Dermis microvascular lymphatic vessel endothelial cell (primary cell): ENCODE measurements at places on chromosomes 7 and 10. TPM values are rescaled to one million over a fixed set of nuclear protein-coding genes. Genes with fewer than 3 reads are reported as not detected.

- DNase-seq: no peak
These were observed 2.5 kb downstream of the HOXA13 start for GRCh38 chr7:27197137-27198042.

DNA sequence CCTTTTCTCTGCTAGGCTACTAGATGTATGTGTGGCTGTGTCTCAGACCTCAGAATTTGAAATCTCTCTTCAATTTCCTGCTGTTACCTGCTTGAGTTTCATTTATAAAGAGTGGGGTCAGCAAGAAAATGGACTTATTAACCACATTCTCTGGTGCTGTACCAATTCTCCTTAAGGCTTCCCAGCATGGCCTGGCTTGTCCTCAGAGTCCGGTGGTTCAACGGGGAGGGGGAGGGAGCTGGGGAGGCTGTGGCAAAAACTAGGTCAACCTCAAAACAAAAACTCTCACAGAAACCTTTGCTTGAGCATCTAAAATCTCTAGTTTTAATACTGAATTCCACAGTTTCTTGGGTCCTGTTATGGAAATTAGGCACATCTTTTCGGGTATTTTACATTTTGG, 389.1 kb upstream of the COBL start:
- no peak for DNase-seq

- no peak for DNase-seq
These were observed 21.5 kb upstream of the ZNF800 start for GRCh38 chr7:127413962-127414361.

DNA sequence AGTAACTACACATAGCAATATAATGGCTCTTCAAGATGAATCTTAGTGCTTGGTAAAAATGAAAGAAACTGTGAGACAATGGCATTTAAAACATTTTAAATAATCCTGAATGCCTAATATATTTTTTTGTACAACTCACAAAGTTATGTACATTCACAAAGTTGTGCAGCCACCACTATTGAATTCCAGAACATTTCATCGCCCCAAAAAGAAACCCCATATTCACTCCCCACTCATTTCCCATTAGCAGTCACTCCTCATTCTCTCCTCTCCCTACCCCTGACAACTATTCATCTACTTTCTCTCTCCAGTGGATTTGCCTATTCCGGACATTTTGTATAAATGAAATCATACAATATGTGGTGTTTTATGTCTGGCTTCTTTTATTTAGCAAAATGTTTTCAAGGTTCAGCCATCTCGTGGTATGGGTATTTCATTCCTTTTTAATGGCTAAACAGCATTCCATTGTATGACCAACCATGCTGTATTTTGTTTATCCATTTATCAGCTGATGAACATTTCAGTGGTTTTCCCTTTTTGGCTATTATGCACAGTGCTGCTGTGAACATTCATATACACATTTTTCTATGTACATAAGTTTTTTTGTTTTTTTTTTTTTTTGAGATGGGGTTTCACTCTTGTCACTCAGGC, 34.7 kb downstream of the ENTPD7 start:
- no peak for DNase-seq

- DNase-seq: no peak
These were observed 199.0 kb upstream of the RHOBTB1 start for GRCh38 chr10:61142987-61143386.

DNA sequence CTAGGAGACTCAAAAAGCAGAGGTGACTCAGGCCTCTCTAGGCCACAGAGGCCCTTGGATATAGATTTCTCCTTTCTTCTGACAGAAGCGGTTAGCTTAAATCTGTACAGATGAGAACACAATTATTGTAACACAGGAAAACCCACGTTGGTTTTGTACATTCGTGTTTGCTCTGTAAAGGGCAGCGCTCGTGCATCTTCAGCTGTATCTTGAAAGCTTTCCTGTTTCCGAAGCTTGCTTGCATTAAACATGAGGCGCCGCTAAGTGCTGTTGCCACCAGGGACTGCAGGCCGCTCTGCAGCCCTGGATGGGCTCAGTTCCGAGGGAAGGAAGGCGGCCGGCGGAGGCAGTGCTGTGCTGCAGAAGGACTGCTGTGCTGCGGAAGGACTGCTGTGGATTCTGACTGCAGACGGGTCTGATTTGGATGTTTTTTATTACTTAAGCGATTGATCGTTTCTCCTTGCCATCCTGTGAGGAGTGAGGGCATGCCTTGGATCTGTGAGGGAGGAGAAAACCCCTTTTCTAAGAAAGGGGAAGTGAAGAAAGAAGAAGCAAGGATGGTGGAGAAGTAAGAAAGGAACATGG, 53.3 kb downstream of the FHIP2A start:
- no peak for DNase-seq

DNA sequence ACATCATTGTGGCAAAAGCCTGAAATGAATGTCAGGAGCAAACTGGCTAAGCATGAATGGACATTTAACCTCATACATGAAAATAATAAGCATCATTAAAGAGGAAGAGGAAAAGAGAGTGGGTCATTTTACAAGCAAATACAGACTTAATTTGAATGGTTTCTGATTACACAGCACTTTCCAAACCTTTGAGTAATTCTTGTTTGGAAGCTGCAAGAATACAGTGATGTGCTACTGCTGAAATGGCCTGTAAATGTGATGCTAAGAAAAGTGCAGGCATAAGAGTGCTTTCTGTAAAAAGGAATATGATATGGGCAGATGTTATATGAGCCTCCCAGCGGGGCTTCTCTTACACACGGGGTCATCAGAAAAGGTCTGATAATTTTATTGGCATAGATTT, 30.2 kb downstream of the TAS2R16 start:
- DNase-seq: no peak

GRCh38 chr10:78920011-78920410, 148.8 kb upstream of the ZMIZ1 start:
- DNase-seq: no peak

GRCh38 chr7:87316846-87317552, 28.5 kb upstream of the CROT start:
- DNase-seq: peak; percentile 77

DNA sequence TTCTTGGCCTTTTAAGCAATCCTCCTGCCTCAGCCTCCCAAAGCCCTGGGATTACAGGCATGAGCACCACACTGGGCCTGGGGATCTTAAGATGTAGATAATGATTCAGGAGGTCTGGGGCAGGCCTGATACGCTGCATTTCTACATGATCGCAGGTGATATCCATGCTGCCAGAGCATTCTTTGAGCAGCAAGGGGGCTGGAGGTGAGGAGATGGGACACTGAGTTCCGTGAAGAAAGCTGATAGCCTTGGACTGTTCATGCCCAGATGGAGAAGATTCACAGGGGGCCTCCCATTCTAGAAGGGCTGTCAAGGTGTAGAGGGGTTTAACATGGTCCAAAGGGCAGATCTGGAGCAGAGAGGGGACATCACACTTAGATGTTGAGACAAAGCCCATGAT, 480.3 kb downstream of the RPS24 start:
- no peak for DNase-seq

DNA sequence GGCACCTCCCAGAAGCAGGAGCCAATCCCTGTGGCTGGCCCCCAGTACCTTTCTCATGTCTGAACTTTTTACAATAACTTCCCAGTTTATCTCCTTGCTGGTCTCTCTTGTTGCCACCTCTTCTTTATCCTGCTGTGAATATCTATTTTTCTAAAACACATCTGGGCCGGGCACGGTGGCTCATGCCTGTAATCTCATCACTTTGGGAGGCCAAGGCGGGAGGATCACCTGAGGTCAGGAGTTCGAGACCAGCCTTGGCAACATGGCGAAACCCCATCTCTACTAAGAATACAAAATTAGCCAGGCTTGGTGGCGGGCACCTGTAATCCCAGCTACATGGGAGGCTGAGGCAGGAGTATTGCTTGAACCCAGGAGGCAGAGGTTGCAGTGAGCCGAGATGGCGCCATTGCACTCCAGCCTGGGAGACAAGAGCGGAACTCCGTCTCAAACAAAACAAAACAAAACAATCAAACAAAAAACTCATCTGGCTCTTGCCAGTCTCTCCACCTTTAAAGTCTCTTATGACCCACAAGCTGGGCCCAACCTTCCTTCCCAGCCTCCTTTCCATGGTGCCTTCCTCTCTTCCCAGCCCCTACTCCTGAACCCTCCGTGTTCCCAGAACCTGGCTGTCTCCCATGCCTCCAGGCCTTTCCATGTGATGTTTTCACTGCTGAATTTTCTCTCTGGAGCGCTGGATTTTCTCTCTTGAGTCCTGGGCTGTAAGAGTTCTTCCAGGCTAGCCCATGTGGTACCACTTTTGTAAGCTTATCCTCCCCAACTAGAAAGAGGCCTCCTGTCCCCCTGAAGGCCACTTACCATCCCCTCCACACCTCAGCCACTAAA, 51.3 kb downstream of the HIP1 start:
- DNase-seq: no peak

DNA sequence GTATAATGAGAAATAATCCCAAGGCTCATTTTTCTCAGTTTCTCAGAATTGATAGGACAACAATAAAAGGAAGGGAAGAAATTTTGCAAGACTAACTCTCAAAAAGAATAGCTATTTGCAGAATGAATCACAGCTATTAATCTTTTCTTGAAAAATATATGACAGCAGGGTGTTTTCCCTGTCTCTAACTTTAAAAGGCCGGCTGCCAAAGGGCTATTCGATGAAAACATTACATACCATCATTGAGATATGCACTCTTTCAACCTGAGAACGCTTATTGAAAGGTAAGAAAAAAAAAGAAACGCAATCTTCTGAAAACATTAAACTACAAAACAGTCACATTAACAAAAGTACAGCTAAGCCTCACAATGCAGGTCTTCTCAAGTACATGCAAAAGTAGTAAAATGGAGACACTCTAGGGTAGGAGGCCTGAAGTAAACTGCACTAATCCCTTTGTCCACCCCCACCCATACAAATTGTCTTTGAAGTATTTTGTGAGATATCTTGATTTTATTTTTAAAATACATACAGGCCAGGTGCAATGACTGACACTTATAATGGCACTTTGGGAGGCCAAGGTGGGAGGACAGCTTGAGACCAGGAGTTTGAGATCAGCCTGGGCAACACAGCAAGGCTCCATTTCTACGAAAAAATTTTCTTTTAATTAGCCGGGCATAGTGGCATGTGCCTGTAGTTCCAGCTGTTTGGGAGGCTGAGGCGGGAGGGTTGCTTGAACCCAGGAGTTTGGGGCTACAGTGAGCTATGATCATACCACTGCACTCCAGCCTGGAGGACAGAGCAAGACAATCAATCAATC, 83.0 kb downstream of the PARD3 start:
- DNase-seq: peak; percentile 83

DNA sequence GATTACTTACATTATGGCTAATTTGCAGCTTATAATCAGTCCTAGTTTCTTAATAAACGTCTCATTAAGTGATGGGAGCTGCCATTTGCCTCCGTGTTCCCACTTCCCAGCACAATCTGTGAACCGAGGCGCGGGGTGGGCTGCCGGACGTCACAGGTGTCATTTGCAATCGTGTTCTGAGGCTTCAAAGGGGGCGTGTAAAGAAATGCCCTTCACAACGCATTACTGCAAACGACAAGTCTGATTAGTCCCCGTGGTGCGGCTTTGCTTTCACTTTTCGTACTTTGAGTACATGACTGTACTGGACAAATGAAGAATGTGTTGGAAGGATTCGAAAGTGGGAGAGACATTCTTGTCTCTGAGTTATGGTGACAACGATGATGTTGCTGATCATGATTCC, 614.2 kb upstream of the ADARB2 start:
- DNase-seq: no peak

- DNase-seq: peak; percentile 48
These were observed 88.7 kb downstream of the UBE2H start for GRCh38 chr7:129864042-129864441.

The RBP3 gene
- total RNA-seq: not detected in 2 replicates

The AASS gene
- total RNA-seq: 15.9 and 19.0 TPM in 2 replicates

The FRMPD2 gene
- 0.13 TPM in 2 replicates for total RNA-seq

The KIAA1549 gene
- total RNA-seq: 1.9 and 3.3 TPM in 2 replicates

The CRTAC1 gene
- 4.6 and 11.9 TPM in 2 replicates for total RNA-seq
